Hypothalamus (tissue), 51 donors: ENCODE measurements at places on chromosomes 11 and 22.

DNA sequence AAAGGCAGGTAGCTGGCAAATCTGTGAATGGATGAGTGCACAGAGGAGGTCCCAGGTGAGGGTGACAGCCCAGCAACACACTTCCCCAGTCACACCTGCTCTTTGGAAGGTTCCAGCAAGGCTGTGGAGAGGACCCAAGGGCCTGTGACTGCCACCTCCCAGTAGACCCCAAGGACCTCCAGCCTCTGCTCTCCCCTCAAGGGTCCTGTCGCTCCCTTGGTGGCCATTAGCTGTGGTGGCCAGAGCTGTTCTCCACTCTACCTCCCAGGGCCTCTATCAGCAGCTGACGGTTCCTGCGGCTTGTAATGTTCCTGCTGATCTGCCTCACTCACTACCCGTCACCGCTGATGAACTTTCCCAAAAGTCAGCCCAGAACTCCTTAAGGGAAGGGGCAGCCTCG is 93.0 kb downstream of the SWAP70 start:
- no peak for DNase-seq

GRCh38 chr22:34297536-34298120 is 377.4 kb upstream of the LARGE1 start:
- no peak for DNase-seq

- DNase-seq, result no peak
These were observed 642.7 kb upstream of the TENM4 start for GRCh38 chr11:80083531-80083951.

- no peak for DNase-seq
These were observed 17.2 kb downstream of the OPCML start for GRCh38 chr11:133515107-133515506.

- no peak for DNase-seq
These were observed 31.9 kb downstream of the FLI1 start for GRCh38 chr11:128725630-128726319.

- DNase-seq, result no peak
These were observed at the start of gene TRPC6 for GRCh38 chr11:101583251-101584128. Gene TRPC6 (minus strand): TSS chr11:101584007. CDS start chr11:101583503, 504 bp downstream.

GRCh38 chr11:60281485-60281884 is 1.0 kb downstream of the MS4A4A start:
- no peak for DNase-seq

DNA sequence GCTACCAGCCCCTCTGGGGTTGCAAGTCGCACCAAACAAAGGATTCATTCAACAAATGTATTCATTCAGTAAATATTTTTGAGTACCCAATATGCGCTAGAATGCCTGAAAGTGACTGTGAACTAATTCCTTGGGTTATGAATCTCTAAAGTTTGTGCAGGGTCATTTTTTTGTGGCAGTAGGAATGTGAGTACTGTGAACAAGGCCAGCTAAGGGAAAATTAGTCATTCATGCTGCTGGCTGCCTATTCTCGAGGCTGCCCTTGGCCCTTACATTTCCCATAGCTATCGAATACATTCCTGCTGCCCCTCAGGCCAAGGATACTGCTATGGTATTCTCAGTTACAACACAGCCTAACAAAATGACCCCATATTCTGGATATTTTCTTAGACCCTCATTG is 141.6 kb downstream of the TRPC6 start:
- DNase-seq, result no peak

DNA sequence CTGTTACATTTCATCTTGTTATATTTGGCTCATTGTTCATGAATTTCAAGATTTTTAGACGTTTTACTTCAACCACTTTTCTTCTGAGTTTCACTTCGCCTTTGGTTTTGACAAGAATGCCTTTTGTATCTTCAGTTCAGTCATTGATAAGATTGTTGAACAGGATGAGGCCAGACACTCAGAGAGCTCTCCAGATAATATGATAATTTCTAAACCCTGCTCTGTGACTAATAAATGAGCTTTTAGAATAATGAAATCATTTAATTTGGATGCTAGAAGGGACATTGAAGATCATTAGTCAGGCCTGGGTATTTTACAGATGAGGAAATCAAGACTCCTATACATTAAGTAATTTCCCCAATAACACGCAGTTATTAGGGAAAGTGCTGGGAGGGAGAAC is 37.2 kb upstream of the GRAMD1B start:
- DNase-seq, result no peak

DNA sequence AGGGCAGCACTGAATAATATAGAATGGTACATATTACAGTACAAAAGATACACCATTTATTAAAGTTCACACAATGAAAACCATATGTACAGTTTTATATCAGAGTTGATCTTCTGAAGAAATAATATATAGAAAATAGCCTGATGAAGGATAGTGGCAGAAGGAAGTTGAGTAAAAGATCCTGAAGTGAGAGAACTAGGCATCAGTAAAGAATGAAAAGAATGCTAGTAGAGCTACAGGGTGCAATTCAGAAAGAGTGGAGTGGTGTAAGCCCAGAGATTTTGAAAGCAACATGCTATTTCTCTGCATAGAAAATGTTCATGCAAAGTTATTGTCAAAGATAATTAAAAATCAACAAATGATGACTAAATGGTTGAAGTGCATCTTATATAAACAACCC is 1552.7 kb upstream of the TENM4 start:
- DNase-seq, result no peak

DNA sequence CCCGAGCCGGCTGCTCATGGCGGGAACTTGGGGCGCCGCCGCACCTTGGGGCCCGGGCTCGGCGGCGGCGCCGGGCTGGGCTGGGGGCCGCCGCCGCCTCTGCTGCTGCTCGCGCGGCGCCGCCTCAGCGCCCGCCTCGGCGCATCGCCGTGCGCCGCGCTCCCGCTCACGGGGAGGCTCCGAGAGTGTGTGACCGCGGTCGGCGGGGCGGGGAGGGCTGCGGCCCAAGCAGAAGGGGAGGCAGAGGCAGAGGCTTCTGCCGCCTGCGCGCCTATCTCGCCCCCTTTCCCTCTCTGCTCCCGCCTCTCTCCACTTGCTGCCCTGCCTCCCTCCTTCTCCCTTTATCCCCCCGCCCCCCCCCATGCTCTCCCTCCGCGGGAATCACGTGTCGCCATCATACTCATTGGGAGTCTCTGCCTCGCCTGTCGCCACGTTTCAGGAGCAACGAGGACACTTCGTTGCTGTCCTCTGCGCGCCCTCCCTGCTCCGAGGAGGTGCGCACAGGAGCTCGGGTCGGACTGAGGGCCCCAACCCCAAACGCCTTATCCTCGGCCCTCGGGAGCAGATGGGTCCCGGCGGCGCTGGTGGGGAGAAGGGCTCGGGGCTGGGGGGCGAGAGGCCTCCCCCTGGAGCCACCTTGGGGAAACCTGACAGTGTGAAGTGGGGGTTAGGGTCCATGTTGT is at the start of gene GUCY1A2:
Gene GUCY1A2 (minus strand): TSS at position 258 of the 683 bp plus-strand sequence. CDS start 421 bp downstream, outside the sequence.
- DNase-seq, result peak; percentile 69

DNA sequence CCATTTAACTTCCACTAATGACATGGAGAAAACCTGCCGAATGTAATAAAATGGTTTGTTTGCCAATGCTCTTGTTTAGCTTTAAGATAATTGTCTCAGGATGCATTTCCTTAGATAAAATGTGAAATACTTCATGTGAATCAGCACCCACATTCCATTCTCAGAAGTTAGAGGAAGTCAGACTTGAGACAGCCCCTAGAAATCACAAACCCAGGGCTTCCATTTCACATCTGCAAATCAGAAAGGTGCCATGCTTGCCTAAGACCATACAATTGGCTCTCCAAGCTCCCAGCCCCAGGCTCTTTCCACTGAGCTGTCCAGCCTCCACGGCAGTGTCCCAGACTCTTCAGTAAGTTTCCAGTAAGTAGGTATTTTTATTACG is 35.6 kb upstream of the ADORA2A start:
- DNase-seq, result no peak

DNA sequence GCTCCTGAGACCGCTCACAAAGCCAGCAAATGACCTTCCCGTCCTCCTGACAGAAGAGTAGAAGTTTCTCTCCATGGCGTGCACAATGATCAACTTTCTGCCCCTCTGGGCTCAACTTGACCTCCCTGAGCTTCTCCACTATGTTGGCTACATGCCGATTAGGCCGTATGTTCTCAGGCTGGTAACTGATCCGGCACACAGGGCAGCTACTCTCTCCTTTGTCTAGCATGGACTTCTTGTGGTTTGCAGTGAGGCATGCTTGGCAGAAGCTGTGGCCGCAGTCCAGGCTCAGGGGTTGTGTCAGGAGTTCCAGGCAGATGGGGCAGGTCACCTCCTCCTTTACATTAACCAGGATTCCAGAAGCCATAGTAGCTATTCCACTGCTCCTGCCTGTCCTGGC is 5.1 kb downstream of the TRIM5 start:
- no peak for DNase-seq

- DNase-seq, result no peak
These were observed 16.6 kb downstream of the CRELD2 start for GRCh38 chr22:49934891-49935557.

GRCh38 chr11:43583548-43583947 is 97.0 kb upstream of the HSD17B12 start:
- no peak for DNase-seq

DNA sequence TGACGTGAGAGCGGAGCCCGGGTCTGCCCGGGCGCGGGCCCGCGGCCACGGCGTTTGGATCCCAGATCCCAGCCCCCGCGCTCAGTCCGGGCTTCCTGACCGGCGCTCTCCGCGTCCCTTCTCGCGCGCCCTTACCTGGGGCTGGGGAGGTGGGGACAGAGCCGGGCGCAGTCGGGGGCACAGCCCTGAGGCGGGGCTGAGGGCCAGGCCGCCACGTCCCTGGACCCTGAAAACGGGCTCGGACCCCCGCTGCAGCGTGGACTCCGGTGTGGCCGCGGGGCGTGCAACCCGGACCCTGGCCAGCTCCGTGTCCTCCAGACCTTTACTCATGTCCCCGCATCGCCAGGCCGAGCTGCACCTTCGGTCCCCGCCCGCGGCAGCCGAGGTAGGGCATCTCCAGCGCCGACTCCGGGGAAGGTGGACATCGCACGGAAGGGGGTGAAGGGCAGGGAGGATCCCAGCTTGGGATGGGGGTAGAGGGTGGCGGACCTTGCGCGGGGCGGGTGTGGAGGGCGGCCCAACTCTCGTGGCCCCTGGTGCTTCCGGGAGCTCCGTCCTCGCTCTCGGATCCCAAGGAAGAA is 9.9 kb upstream of the AIFM3 start:
- DNase-seq, result no peak

- no peak for DNase-seq
These were observed 78.1 kb downstream of the CD44 start for GRCh38 chr11:35216962-35217678.

DNA sequence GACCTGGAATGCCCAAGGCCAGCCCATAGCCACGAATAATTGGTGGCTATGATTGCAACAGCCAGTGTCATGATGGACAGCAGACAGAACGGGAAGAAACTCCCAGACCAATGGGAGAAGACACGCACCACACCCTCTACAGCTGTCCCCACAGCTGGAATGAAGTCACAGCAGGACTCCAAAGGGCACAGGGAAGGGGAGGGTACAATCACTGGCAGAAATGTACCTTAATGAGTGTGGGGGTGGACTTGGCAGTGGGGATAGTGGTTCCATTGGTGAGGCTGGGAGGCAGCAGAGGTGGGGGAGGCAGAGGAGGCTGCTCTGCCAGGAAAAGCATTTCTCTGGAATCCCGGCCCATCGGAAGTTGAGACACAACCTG is 52.9 kb downstream of the SGSM3 start:
- no peak for DNase-seq

- DNase-seq, result no peak
These were observed 21.6 kb upstream of the CTSC start for GRCh38 chr11:88359114-88359513.

DNA sequence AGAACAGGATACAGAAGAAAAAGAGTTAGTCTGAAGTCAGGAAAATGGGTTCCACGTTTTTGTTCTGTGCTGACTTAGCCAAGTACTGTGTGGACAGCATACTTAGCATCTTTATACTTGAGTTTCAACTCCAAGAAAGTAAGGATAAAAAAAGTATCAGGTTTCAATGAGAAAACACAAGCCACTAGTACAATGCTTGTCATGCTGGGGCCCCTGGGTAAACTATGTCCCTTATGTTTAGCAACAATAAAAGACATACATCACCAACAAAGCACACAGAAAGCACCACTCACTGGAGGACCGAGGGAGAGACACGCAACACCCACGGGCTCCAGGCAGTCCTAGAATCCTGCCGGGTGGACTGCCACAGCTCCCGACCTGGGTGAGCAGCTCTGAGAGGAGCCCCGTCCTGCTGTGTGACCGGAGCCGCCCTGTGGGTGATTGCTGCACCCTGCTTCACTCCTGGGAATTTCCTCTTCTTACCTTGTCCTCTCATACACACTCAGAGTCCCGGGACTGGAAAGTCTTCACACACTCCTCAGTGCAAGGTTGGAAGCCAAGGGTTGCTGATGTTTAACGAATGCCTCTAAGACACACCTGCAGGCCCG is 890.5 kb downstream of the BRD1 start:
- DNase-seq, result no peak

- no peak for DNase-seq
These were observed 30.9 kb upstream of the CREB3L1 start for GRCh38 chr11:46246521-46246920.

DNA sequence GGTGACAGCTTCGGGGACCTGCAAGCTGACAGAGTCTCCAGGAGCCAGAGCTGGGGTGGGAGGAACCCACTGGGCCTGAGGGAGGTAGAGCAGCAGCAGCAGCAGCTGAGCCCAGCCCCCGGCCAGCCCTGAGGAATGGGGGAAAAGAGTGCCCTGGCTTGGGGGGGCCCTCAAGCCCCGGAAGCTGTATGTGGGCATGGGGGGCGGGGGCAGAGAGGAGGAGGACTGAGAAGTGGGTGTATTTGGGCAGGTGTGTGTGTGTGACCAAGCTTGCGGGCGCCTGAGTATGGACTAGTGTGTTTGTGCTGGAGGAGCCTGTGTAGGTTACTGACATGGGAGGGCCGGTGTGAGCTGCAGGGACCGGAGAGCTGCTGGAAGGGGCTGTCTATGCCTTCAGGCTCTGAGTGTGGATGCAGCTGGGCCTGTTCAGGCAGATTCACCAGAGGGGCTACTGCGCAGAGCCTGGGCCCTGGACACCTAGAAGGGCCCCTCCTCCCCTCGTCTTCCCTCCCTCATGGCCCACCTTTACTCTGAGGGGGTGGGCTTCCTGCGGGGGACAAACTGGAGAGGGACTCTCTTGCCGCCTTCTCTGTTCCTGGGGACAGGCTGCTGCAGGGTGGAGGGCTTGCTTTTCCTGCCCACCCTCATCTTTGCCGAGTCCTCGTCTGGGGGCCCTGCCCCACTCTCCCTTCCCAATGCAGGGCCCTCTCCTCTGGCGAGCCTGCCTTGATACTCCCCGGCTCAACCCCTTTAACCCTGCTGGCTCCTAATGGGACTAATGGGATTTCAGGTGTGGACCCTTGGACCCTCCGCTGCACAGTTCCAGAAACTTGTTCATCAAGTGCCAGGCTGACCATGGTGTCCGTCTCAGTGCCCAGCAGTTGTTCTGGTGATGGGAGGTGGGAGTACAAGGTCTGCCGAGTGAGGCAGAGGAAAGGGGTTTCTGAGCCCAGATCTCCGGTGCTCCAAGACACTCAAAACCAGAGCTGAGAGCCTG is 28.2 kb downstream of the ST3GAL4 start:
- DNase-seq, result no peak
